Left lung (tissue), 14 donors: ENCODE measurements at places on chromosomes 1 and 21. TPM values are rescaled to one million over a fixed set of nuclear protein-coding genes. Genes with fewer than 3 reads are reported as not detected.
A peak's percentile ranks its signal among the peaks of the same experiment; 100 is the strongest.

Gene FNDC10
- polyA plus RNA-seq: 2.5 TPM

Gene HFM1
- polyA plus RNA-seq: 9.0 TPM

Gene CD164L2
- polyA plus RNA-seq: 2.2 TPM

Gene CHIT1
- 0.24 TPM for polyA plus RNA-seq

DNA sequence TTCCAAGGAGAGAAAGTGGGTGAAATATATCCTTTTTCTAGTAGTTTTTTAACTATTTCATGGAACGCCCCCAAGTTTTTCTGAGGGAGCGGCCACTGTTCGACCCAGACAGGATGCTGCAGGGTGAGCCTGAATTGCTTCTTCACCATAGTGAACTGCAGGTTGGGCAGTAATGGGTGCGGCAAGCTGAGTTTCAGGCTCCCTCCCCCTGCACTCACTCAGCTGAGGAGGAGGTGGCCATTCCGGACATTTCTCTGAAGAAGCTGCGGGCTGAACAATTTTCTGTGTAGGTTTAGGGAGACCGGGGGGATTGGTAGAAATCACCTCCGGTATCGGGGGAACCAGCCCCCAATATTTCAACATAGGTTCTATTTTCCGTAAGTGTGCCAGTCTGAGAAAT lies 8.2 kb downstream of the DAP3 start:
- no peak for DNase-seq

- DNase-seq: no peak
Observed at GRCh38 chr1:81920245-81920740, 119.6 kb downstream of the ADGRL2 start.

- no peak for DNase-seq
Observed at GRCh38 chr1:25936947-25937346, 30.7 kb upstream of the STMN1 start.

DNA sequence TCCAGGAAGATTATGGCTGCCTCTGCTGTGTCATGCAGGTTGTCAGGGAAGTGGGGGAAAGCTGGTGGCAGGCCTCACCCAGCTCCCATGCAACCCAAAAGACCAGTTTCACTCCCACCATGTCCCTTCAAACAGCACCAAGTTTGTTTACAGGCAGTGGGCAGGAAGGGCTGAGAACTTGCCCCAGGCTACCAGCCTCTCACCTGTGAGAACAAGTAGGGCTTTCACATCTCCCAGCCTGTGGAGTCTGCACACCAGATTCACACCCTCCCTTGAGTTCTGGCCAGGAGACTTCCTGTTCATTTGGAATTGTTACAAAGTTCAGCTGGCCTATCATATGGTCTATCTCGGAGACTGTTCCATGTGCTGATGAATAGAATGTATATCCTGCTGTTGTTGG lies 27.8 kb downstream of the RPAP2 start:
- no peak for DNase-seq

DNA sequence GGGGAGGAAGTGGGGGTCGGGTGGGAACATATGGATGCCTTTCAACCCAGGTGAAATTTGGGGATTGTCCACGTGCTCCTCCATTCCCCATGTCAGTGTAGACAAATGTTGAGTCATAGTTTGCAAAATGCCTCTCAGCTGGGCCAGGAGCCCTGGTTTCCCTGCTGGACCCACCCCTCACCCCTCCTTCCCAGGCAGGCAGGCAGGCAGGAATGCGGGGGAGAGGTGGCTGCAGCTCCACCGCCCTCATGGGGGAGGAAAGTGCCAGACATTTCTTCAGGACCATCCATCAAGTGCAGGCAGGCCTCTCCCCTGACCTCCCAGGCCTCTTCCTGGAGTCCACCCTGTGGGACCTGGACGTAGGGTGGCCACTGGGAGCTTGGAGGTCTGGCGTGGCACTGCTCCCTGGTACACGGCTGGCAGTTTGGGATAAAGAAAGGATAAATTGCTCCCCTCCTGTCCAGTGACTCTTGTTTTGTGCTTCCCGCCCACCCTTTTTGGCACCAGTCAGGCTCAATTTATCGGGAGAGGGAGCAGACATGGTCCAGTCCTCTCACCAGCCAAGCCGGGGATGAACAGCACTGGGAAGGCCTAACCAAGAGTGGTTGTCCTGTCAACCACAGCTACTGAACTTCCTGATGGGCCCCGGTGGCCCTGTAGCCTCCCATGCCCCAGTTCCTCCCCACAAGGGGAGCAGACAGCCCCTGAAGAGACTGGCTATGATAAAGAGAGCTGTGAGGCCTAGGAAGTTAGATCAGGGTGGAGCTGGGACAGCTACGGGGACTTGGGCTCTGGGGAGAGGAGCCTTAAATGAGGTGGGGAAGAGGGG lies 18.9 kb downstream of the NPR1 start:
- no peak for DNase-seq

GRCh38 chr1:60753036-60753900 lies 329.1 kb upstream of the NFIA start:
- no peak for DNase-seq

- peak; percentile 63 for DNase-seq
Observed at GRCh38 chr1:202131956-202132821, 9.5 kb downstream of the GPR37L1 start.

- DNase-seq: no peak
Observed at GRCh38 chr1:160726114-160726497, 12.9 kb upstream of the SLAMF7 start.

- no peak for DNase-seq
Observed at GRCh38 chr1:115091572-115091971, 2.3 kb upstream of the TSPAN2 start.

- DNase-seq: peak; percentile 51
Observed at GRCh38 chr1:200979574-200980451, 43.7 kb downstream of the KIF21B start.

- DNase-seq: no peak
Observed at GRCh38 chr21:37800456-37801061, 115.7 kb downstream of the KCNJ6 start.

DNA sequence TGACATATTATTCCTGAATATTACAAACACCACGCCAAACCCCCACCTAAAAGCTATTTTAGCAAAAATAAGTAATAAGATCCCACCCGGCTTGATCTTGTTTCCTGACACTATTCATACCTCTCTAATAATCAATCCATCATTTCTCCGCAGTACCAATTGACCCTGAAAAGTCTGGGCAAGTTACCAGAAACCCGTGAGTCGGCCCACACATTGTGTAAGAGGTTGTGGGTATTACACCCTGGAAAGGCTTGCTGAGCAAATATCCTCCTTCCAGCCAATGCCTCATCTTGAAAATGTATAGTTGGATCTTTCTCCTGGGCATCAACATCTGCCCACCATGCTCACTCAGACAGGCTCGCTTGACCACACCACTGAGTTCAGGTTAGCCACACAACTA lies 451.0 kb downstream of the TTLL7 start:
- DNase-seq: no peak

- no peak for DNase-seq
Observed at GRCh38 chr1:150051089-150051373, 16.5 kb upstream of the VPS45 start.
